IPS DF 19.7 (cell line): ENCODE measurements at places on chromosomes 1 and 21.

GRCh38 chr1:108643492-108644335 is 17.2 kb downstream of the HENMT1 start:
- DNase-seq, result no peak

DNA sequence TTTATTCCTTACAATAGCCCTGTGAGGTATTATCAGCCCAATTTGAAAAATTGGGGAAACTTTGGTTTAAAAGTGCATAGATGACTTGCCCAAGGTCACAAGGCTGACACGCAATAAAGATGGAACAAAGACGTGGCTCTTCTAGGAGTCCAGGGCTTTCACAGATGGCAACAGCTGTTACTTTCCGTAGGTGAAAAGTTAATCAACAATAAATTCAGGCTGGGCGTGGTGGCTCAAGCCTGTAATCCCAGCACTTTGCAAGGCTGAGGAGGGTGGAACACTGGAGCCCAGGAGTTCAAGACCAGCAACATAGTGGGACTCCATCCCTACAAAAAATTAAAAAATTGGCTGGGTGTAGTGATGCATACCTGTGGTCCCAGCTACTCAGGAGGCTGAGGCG is 87.8 kb upstream of the ATF3 start:
- DNase-seq, result no peak

GRCh38 chr1:10824821-10825540 is 28.5 kb upstream of the CASZ1 start:
- DNase-seq, result no peak

DNA sequence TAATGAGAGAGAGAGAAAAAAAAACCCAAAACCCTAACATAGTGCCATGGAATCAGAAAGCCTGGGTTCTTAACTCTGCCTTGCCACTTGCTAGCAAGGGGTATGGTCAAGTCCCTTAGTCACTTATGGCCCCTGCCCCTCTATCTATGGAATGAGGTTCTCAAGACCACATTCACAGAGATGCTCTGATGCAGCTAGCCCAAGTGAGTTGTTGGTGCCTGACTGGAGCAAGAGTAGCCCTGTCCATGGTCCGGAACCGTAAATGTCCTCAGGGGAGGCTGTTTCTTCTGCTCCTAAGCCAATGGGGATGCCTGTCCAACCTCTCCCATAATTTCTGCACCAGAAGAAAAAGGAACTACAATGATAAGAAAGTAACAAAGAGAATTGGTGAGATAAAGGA is 56.8 kb downstream of the CSMD2 start:
- no peak for DNase-seq

DNA sequence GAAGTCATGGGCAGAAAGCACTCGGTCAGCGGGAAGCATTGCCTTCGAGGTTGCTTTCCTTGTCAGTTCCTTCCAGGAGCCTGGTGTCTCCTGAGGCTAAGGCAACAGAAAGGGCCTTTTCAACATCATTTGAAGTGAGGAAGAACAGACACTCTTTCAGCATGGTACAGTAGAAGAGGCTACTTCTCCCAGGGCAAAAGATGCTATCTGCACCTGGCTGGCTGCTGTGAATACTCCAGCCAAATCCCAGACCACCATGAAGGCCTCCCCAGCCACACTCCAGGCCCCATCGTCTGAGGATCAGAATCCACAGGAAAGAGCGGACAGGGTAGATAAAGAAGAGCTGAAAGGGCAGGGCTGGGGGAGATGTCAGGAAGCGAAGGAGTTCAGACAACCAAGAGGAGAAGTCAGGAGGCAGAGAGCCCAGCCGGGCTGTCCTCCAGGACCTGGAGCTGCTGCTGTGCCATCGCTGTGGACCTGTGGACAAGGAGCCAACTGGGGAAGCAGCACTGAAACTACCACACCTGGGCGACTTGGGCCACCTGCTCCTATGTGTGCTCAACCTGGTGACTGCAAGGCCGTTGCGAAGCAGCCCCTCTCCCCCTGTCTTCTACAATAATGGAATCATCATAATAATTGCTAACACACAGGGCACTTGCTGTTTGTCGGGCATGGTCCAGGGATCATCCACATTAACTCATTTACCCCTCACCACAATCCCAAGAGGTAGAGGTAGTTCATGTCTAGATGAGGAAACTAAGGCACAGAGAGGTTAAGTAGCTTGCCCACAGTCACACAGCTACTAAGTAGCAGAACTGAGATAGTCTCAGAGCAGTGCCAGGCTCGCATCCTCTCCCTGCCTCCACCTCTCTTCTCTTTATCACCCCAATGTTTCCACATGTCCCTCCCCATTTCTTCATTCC is 88.0 kb upstream of the ZBTB40 start:
- no peak for DNase-seq

DNA sequence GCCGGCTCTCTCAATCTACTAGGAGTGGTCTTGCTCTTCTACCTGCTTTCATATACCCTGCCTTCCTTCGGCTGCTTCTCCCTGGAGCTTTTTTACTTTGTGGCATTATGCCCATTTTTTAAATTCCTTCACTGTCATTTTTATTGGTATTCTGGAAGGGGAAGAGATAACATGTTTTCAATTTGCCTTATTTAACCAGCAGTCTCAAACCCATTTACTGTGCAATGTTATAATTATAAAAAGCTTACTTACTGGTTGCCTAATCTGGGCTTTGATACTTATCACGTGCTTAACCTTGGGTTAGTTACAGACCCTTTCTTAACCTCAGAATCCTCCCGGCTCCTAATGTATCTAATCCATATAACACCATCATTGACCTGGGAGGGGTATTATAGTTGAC is 128.1 kb downstream of the SIPA1L2 start:
- no peak for DNase-seq

DNA sequence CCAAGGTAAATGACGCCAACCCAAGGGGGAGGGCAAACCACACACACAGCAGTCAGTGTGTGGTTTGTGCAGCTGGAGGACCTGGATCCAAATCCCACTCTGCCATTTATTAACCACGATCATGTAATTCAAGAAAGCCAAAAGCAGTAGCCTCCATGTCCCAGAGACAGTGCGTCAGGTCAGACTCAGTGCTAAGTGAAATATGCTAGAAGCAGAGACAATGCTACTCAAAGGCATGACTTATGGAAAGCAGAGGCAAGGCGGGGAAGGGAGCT is 13.6 kb downstream of the TTC39A start:
- DNase-seq, result no peak

DNA sequence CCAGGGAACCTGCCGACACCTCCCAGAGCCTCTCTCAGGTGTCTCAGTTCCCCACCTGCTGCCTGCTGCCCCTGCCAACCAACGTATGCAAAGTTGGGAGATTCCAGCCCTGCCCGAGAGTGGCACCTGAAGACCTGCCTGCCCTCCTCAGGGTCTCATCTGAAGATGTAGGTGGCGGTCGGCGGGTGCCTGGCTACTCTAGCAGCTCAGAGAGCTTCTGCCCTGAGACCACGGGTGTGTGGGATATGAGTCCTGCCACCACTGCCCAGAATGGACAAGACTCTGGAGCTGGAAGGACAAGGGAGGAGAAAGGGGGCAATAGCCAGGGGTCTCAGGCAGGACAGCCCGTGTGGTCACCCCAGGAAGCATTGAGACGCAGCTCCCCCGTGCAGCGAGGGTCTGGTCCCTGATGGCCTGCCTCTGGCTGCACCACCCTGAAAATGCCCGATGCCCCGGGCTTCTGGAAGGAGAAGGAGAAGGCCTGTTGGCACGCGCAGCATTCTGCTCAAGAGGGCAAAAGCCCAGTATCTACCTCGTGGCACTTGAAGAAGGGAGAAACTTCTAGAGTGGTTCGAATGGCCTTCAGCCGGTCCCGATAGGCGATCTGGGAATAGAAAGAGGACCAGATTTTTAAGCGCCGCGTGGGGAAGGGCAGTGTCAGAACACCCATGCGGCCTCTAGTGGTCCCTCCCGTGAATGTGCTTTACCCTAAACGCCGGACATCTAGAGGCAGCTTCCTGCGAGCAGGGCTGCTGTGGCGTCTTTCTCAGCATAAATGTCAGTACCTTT is 88.8 kb downstream of the STUM start:
- DNase-seq, result no peak

- no peak for DNase-seq
Measured at GRCh38 chr21:43634618-43635017, 24.7 kb downstream of the HSF2BP start.
